ENCODE measurements at places on chromosomes 2 and 18.
A peak's percentile ranks its signal among the peaks of the same experiment; 100 is the strongest.

DNA sequence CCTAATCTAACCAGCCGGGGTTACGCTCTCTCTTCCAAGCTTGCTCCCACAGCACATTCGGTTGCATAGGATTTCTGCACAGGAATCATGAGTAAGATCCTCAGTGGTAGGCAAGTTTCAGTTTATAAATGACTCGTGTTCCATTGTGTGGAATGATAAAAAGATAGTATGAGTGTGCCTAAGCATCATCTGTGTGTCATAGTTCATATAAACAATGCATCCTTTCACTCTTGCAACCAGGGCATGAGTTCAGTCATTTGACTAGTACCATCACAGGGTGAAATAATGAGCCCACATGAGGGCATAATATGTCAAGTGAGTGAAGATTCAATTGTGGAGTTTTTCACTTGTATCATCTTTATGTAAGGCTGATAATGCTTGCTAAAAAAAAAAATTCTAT is 417.1 kb upstream of the CDH2 start:
- no peak for DNase-seq

DNA sequence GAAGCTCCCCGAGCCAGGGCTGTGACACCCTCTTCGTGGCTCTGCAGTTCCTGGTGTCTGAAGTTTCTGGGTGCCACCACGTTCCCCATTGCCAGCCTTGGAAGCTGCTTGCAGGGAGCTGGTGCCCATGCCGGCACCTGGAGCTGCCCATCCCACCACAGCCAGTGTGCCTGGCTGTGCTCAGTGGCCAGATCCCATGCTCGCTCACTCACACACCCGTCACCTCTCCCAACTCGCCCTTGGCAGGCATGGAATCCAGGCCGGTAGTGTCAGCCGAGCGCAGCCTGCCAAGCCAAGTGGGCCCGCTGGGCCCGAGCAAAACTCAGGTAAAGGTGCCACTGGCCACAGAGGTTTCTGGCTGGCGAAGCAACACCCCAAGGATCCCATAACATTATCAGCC is 370.2 kb downstream of the PTPRM start:
- no peak for DNase-seq

DNA sequence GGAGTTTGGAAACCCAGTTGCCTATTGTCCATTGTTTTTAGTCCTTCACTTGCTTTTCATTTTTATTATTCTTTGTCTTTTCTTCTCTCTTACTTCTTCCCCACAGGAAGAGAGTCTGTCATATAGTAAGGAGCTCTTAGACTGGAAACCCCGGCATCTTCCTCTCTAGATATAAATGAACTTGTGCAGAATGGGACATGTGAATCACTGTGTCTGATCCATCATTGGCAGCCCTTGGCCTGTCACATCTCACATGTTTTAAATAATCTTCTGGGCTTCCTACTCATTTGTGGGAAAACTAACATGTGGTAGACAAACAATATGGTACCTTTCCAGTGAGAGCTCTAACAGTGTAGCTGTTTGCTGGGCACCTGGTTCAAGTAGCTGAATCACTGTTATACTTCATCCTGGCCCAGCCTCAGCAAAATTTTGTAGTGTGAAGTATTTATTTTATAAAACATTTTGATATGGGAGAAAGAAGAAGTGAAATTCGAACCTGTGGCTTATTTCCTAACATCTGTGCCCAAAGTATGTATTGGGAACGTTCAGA is 112.8 kb downstream of the PHLPP1 start:
- DNase-seq, result peak; percentile 3

- peak; percentile 19 for DNase-seq
Observed at GRCh38 chr2:237626813-237627440, 460 bp upstream of the LRRFIP1 start.

DNA sequence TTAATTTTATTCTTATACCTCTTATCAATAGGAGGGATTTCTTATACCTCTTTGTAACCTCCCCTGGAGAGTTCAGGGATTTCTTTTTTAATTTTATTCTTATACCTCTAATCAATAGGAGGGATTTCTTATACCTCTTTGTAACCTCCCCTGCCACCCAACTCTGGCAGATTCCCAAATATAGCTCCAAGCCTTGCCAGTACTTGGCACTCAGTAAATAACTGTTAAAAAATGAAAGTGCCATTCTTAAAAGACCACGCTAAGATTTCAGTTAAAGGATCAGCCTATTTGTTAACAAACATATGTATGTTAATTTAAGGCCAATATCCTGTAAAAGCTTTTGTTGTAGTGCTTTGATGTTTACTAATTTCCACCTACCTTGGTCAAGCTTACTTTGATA is 4.8 kb downstream of the RNF149 start:
- no peak for DNase-seq

- no peak for DNase-seq
Observed at GRCh38 chr2:43708178-43708577, 31.9 kb upstream of the C1GALT1C1L start.

GRCh38 chr2:65294136-65294535 is 66.5 kb downstream of the ACTR2 start:
- DNase-seq, result no peak

DNA sequence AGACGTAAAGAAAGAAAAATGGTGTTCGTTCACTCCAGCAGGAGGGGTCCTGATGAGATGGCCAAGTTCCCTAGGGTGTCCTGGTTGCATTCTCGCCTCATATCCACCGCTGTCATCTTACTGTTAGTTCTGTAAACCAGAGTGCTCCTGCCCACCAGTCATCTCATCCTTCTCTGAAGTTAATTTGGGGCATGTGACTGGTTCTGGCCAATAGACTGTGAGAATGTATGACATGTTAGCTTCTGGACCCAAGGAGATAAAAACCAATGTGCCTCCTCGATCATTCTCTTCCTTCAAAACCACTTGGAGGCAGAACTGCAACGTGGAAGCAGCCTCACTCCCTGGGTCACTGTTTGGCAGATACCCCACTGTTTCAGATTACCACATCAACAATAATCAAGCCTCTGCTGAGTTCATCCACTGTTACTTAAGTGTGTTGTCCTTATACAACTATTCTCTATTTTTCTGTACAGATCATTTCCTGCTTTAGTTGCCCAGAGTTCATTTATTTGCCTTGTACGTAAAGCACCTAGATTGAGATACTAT is 759.1 kb downstream of the TSN start:
- no peak for DNase-seq

GRCh38 chr2:206614811-206615210 is 27.5 kb upstream of the FAM237A start:
- DNase-seq, result no peak

DNA sequence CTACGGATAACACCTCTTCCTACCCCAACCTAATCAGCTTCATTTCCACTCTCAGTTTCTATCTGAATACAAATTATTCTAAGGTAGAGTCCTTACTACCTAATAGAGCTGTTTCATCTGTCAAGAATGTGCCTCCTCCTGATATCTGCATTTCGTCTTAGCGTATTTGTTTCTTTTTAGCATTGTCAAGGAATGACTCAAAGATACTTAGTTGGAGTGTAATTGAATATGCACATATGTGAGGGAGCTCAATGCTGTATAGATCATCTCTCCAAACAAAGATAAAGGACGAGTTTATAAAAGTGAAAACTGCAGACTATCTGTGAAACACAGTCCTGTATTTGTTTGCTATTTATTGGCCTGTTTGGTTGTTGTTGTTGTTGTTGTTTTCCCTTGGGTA is 2059.4 kb upstream of the CELF4 start:
- no peak for DNase-seq

- DNase-seq, result no peak
Observed at GRCh38 chr2:15841776-15842560, 98.4 kb upstream of the MYCN start.

- peak; percentile 30 for DNase-seq
Observed at GRCh38 chr2:10109311-10109710, 13.2 kb upstream of the RRM2 start.

DNA sequence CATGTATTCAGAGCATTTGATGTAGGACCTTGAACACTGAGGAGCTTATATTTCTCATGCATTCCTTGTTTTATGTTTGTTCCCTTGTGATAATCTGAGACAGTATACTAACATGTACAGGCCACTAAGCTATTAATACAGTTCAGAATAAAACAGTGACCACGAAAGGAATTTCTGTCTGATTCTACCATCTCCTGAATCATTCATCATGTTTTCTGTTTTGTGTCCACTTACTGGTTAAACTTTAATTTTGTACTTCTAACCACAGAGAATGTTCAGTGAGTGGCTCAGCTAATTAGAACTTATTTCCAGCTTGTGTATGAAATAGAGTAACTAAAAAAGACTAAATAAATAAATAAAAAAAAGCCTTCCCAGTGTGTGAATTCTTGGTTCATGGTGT is 110.4 kb downstream of the LRP1B start:
- no peak for DNase-seq

DNA sequence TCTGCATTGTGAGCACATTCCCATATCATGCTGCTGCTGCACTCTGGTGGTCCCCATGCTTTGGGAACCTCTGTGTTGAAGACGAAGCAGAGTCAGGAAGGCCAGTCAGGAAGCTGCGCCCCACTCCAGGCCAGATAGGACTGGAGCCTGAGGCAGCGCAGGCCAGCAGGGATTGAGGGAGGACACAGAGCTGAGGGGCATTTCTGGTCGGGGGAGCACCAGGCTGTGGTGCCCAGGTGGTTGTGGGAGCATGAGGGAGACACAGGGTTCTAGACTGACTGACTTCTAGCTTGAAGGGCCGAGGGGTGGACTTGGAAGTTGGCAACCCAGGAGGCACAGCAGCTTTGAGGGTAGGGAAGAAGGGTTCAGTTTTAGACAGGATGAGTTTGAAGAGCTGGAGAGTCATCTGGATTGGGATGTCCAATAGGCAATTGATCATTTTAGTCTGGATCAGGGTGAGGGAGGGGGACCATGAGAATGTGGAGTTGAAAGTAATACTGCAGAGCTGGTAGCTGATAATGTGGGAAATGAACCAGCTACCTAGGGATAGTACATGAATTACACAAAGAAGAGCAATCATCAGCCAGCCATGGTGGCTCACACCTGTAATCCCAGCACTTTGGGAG is 1.4 kb upstream of the ACTG2 start:
- no peak for DNase-seq

GRCh38 chr2:104736026-104736425 is 117.9 kb upstream of the POU3F3 start:
- no peak for DNase-seq

DNA sequence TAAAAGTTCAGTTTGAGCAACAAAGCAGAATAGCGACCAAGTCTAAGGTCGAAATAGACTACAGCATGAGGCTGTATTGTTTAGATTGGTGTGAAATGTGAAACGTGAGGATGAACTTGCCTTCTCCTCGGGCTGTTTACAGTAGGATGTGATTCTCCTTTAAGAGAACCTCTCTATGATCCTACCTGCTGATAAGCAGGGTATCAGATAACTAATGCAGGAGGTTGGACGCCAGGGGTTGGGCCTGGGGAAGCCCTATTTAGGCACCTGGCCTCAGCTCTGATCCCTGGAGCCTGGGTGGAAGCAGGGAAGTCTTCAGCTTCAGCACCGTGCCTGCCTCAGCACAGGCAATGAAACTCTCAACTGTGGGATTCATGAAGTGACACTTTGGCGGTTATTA is 11.4 kb downstream of the CRYGD start:
- no peak for DNase-seq

GRCh38 chr2:125455110-125455509 is 1200.8 kb upstream of the GYPC start:
- no peak for DNase-seq

GRCh38 chr18:33034945-33035344 is 262.1 kb upstream of the KLHL14 start:
- no peak for DNase-seq

DNA sequence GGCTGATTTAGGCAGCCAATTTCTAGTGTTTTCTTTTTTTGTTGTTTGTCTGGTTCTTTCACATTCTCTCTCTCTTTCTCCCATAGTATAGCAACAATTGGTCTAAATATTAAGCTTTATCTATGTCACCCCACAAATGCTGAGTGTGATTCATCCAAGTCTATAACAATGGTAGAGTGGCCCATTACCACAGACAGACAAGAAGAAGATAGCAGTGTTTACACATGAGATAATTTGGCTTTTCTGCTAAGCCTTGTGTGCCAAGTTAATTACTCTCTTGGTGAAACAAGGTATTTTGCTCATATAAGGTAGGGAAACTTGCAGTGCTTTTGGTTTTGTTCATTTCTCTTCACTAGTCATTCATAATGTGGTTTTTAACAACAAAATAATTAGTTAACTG is 166.5 kb downstream of the SLC8A1 start:
- DNase-seq, result no peak

DNA sequence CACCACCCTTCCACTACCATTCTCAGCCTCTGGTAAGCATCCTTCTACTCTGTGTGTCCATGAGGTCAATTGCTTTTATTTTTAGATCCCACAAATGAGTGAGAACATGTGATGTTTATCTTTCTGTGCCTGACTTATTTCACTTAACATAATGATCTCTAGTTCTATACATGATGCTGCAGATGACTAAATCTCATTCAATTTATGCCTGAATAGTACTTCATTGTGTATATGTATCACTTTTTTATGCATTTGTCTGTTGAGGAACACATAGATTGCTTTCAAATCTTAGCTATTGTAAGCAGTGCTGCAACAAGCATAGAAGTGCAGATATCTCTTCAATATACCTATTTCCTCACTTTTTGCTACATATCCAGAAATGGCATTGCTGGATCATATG is 733.3 kb downstream of the SUCLG1 start:
- DNase-seq, result no peak

- no peak for DNase-seq
Observed at GRCh38 chr2:240646900-240647502, 21.7 kb downstream of the GPR35 start.

DNA sequence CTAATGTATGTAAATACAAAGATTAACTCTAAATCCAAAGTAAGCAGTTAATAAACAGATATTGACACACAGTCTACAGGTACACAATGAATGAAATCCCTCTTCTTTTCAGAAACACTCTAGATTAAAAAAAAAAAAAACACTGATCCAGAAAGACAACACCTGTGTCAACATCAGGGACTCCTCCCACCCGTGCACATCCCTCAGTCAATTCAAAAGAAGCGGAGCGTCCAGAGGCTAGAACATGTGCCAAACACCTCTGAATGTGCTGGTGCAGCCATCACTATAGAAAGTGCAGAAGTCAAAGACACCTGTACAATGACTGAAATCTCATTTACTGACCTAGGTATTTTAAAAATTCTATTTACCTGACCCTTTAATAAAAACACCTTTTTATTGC is 622.6 kb upstream of the ID2 start:
- no peak for DNase-seq

DNA sequence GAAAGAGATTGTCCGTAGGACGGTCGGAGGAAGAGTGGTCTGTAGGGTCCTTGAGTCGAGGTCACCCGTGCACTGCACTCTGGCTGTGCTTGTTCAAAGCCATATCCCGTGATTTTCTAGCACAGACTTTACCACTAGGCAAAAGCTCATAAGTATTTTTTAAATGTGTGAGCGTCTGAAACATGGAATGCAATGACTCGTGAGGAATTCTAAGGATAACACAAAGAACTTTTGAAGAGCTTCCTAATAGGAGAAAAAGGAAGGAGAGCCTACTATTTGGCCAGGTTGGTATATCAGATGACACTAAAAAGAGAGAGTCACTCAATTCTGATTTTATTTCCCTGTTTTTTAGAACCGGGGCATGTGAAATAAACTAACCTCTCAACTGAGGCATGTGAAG is 68.3 kb downstream of the CD28 start:
- no peak for DNase-seq

- peak; percentile 80 for DNase-seq
Observed at GRCh38 chr2:232372231-232373208, 6.0 kb upstream of the ALPP start.

GRCh38 chr2:136378712-136379595 is 261.0 kb upstream of the CXCR4 start:
- DNase-seq, result peak; percentile 81

GRCh38 chr2:200092235-200092634 is 136.9 kb downstream of the MAIP1 start:
- DNase-seq, result no peak
